ENCODE measurements at places on chromosomes 7 and 10.

GRCh38 chr7:157501581-157501980 is 164.8 kb downstream of the DNAJB6 start:
- DNase-seq, result no peak

DNA sequence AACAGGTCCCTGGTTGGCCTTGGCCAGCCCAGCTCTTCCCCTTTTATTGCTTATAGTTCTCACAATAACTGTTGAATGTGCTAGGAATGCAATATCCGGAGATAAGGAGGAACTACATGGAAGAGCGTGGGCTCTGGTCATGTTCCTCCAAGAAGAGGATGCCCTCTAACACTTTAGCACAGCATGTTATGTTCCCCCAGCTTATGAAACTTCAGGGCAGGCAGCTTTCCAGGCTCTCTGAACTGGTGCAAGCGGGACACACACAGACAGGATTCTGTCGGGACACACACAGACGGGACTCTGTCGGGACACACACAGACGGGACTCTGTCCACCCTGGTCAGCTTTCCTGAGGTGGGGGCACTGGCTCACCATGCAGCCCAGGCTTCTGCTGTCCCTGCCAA is 141.6 kb downstream of the PKD1L1 start:
- no peak for DNase-seq

DNA sequence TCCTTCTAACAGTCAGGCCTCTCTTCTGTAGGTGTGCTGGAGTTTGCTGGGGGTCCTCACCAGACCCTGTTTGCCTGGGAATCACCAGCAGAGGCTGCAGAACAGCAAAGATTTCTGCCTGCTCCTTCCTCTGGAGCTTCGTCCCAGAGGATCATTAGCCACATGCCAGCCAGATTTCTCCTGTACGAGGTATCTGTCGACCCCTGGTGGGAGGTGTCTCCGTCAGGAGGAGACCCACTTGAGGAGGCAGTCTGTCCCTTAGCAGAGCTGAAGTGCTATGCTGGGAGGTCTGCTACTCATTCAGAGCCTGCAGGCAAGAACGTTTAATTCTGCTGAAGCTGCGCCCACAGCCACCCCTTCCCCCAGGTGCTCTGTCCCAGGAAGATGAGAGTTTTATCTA is 611.1 kb upstream of the COBL start:
- DNase-seq, result no peak

DNA sequence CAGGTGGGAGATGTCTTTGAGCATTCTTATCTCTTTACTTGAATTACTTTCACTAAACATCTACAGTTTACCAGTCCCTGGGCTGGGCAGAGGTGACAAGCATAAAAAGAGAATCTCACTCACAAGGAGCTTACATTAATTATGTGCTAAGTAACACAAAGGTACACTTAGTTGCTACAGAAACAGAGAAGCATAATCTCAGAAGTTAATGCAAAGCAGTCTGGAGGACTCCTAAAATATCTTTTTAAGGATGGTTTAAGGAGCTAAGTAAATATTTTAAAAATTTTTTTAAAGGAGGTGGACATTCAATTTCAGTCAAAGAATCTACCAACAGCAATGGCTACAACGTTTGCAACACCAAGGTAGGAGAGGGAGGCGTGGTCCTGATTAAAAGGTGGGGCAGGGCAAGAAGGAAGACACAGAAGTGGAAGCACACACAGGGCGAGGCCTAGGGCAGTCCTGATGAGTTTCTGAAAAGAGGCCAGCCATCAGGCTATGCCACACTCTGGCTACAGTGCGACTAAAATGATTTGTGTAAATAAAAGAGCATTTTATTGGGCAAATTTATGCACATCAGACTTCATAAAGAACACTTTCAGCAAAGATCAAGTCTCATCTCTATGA is 5.3 kb downstream of the LARP4B start:
- no peak for DNase-seq

- DNase-seq, result no peak
Observed at GRCh38 chr10:97336942-97337831, 2.7 kb upstream of the FRAT2 start.

- no peak for DNase-seq
Observed at GRCh38 chr10:92886334-92886961, 38.1 kb downstream of the EXOC6 start.

DNA sequence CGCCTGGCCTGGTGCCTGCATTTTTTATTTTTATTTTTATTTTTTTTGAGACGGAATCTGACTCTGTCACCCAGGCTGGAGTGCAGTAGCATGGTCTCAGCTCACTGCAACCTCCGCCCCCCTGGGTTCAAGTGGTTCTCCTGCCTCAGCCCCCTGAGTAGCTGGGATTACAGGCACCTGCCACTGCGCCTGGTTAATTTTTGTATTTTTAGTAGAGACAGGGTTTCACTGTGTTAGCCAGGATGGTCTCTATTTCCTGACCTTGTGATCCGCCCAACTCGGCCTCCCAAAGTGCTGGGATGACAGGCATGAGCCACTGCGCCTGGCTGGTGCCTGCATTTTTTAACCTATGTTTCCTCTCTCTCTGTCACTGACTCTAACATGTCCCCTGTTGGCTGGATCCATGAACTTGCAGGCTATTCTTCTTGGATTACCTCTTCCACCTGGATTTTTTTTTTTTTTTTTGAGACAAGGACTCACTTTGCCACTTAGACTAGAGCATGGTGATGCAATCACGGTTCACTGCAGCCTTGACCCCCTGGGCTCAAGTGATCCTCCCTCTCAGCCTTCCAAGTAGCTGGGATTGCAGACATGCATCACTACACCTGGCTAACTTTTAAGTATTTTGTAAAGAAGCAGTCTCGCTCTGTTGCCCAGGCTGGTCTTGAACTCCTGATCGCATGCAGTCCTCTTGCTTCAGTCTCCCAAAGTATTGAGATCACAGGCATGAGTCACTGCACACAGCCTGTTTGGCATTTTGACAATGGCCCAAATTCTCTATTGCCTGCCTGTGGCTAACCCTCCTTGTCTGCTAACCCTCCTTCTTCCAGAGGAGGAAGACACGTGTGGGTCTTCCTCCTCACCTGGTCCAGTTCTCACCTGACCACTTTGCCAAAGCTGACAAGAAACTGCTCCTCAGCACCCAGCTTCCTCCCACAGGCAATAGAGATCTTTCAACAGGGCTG is 23.0 kb upstream of the PRPF18 start:
- no peak for DNase-seq

DNA sequence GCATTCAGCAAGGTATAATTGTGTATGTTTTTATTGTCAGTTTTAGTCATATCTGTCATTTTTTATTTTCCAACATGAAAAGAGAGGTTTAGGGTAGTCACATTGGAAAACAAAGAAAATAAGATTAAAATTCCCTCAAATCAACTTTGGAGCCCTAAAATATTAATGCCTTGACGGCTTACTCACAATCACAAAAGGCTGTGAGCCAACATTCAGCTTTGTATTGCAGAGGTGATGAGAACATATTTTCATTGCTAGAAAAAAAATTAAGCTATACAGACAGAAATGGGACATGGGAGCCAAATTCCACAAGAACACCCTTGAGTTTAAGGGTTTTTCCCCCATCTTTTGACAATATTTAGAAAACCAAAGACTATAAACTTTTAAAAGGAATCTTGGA is 30.2 kb downstream of the CALD1 start:
- no peak for DNase-seq

DNA sequence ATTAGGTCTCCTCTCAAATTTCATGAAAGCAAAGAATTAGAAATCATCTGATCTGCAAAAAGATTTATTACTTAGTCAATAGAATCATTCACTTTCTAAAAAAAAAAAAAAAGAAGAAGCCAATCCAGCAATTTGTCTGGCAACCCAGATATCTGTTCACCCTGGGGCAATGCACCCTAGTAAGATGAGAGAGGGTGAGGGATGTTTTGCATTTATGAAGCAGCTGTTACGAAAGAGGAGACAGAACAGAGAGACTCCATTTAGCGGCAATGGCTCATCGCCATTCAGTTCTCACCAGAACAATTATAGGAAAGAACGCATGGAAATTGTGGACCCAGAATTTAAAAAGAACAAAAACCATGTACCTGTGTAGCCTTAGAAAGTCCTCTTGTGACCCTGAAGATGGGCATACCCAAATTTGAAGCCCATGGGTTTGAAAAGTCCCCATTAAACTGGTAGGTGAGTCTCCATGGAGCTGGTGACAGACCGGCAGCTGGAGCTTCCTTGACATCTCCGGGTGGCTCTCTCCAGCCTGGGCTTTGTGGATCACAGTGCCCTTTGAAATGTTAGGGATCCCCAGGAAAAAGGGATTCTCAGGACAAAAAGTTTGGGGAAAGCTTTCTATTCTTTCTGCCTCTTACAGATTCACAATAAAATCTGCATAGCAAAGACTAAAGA is 45.5 kb upstream of the CCDC3 start:
- no peak for DNase-seq

DNA sequence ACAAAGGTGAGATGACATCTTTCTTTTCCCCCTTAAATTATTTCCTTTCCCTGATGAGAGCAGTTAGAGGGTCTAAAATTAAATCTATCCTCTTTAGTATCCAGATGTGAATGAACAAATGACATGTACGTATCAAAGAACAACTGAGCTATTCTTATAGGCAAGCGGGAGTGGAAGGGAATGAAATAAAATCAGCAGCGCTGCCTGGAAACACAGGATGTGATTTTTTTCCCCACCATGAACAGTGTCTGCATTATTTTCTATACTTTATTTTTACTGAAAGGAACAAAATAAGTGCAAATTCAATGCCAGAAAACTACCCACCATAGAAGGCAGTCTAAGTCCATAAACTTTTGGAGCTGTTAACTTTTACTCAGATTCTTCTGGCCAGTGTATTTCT is 40.6 kb downstream of the SLC26A4 start:
- DNase-seq, result peak; percentile 73

- no peak for DNase-seq
Observed at GRCh38 chr10:31064348-31064747, 32.7 kb upstream of the ZNF438 start.

DNA sequence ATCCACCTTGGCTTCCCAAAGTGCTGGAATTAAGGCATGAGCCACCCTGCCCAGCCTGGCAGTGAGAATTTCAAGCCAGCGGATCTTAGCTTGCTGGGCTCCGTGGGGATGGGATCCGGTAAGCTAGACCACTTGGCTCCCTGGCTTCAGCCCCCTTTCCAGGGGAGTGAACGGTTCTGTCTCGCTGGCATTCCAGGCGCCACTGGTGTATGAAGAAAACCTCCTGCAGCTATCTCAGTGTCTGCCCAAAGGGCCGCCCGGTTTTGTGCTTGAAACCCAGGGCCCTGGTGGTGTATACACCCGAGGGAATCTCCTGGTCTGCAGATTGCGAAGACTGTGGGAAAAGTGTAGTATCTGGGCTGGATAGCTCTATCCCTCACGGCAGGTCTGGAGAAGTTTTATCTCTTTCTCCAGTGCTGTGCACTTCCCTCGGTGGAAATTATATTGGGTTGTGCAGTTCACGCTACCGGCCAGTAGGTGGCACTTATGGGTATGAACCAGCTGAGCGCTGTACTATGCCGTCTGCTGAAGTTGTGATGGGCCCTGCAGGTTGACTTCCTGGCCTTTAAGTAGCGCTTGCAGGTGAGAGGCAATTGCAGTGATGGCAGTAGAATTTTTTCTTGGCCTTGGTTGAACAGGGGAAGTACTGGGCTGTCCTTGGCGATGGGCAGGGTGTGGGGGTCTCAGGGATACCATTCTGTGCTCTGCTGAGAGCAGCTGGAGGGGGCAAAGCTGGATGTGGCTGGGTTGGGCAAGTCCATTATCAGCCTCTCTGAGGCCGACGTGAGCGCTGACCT is 138.0 kb upstream of the MTPN start:
- DNase-seq, result peak; percentile 30

DNA sequence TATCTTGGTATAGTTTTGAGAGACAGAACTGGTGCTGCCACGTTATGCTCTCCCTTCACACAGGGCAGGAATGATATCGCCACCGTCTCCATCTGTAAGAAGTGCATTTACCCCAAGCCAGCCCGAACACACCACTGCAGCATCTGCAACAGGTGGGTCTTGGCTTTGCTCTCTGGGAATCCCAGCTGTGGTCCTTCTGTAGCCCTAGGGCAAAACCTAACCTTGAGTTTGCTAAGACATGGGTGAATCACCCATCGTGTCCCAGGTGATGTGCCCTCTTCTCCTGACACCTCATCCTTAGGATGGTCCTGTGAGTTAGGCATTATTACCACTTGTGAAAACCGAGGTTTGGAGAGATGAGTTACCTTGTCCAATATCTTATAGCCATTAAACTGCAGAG is 6.4 kb downstream of the ZDHHC16 start:
- no peak for DNase-seq

- no peak for DNase-seq
Observed at GRCh38 chr7:72316148-72316547, 96.0 kb downstream of the CALN1 start.

DNA sequence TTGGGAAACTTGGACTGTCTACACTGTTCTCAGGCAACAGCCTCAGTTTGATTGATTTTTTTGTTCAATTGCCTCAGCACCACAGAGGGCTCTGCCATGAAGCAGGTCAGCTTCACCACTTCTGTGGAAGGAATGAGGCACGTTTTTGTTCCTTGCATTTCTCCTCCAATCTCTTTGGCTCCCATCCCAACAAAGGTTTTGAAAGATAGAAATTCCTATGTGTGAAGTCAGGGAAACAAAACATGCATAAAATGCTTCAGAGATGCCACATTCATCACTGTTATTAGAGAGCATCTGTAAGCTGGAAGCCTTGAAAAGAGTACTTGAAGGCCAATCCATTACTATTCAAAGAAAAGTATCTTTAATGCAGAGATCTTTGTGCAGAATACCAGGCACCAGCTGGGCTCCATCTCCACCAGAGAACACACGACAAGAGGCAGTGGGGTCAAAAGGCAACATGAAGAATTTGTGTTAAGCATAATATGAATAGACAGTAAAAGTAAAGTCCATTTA is 249.1 kb upstream of the LYZL1 start:
- DNase-seq, result peak; percentile 35

GRCh38 chr10:66049335-66049734 is 876.5 kb upstream of the LRRTM3 start:
- DNase-seq, result no peak

GRCh38 chr7:29765490-29765889 is 40.8 kb upstream of the WIPF3 start:
- DNase-seq, result no peak

DNA sequence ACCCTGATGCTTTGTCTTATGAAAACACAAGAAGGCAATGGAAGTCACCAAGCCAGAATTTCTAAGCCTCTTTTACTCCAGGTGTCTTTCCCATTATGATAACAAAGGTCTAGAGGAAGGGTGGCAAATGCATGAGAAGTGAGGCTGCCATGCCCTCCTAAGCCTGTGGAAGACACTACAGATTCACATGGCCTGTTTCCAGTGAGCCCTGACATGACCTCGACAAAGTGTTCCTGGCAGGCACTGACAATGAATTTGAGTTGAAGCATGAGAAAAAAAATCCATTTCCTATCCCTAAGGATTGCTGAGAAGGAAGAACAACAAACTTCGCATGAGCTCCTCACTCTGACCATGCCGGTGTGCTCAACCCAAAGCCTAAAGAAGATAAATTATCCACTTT is 268.0 kb downstream of the HTR7 start:
- DNase-seq, result no peak

- DNase-seq, result no peak
Observed at GRCh38 chr7:28224172-28224571, 43.6 kb upstream of the JAZF1 start.
